ENCODE measurements at places on chromosomes 1 and 21.

GRCh38 chr1:17310068-17310640 lies 2.2 kb downstream of the PADI4 start:
- no peak for DNase-seq

DNA sequence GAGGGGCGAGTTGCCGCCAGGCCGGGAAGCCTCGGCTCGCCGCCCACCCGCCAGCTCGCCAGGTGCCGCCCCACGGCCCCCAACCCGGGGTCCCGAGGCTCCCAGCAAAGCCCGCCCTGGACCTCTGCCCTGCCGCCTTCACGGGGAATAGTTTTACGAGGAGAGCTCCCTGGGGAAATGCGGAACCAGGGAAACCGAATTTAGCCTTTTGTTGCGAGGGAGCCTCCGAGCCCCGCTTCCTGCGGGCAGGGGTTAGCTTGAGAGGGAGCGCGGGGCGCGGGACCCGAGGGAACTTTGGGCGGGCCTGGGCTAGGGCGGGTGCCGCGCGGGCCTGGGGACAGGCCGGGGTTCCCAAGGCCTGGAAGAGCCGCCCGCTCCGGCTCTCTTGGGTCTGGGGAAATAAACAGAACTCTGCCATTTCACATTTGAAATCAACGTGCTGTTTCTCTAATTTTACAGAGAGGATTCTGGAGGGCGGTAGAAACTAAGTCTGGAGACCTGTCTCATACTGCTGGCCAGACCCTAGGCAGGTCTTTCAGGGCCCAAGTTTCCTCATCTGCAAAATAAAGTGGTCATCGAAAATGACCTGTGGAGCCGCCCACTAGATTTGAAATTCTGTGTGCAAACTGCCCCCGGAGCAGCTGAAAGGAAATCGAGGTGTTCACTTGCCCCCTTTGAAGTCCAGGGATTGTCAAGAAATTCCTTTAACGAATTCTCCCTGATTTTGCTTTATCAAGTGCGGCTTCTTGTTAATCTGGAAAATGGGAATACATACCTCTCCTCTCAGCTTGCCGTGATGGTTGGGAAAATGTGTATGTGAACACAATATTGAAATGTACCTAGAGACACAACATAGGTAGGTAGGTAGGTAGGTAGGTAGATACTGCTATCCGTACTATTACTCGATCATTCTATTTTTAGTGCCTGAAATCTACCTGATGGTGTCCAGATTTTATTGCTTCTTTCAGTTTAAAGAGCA lies 749 bp upstream of the GLUL start:
- no peak for DNase-seq

DNA sequence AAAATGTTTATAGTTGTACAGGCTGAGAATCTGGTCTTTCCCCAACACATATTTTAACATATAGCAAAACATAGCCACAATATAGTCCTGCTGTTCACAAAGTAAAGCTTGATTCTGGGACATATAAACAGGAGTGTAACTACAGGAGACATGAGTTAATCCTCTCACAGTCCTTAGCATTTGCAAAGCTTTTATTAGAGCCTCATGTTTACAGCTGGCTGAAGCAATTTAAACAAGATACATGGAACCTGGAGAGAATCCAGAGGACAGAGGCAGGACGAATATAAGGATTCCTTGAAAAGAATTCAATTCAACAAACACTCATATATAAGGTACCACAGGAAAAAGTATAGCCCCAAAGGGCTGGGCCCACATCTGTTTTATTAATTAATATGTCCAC lies 163.4 kb downstream of the ADGRL4 start:
- DNase-seq: no peak

- DNase-seq: peak; percentile 88
Observed at GRCh38 chr1:68173936-68174737, 58.2 kb downstream of the WLS start.

DNA sequence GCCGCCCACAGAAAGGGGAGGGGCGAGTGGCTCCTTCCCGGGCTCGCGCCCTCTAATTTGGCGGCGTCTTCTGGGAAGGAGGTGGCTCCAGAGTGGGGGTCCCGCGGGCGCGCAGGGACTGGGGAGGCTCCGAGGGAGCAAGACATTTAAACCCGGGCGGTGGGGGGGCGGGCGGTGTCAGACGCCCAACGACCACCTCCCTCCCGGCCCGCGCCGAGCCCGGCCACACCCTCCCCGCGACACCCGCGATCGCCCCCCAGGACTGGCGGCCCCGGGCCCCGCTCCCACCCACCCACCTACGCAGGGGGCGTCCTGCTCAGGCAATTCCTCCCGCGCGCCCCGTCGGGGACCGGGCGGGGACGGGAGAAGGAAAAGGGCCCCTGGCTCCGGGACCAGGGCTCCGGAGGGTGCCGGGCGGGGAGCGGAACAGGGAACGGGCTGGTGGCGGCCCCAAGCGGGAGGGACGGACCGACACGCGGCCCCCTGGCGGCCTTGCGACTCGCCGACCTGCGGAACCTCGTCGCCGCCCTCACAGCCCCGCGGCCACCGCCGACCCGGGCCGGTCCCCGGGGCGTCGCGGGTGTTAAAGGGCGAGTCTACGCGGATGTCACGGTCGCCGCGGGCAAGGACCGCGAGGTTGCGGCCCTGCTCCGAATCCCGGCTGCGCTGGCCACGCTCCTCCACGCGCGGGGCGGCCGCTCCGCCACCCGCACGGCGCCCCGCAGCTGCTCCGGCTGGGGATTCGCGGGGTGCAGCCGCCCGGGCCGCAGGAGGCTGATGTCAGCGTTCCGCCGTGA lies 94.0 kb upstream of the FMN2 start:
- DNase-seq: no peak

GRCh38 chr1:20194757-20195461 lies 8.6 kb upstream of the PLA2G2C start:
- DNase-seq: no peak

DNA sequence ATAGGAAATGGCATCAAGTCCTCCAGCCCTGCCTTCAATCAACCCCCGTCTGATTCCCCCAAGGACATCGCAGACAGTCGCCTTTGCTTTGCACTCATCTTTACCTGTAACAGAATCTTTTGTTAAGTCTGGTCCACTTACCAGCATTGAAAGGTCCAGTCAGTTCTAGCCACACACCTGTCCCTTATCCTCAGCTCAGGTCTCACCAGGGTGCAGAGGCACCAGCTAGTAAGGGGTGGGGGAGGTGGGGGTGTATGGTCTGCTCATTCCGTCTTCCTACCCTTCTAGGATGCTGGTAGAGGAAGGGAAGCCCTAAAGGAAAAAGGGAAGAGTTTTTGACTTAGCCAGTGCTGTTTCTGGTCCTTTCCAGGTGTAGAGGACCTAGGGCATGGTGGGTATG lies 427.7 kb downstream of the MATN1 start:
- DNase-seq: no peak

DNA sequence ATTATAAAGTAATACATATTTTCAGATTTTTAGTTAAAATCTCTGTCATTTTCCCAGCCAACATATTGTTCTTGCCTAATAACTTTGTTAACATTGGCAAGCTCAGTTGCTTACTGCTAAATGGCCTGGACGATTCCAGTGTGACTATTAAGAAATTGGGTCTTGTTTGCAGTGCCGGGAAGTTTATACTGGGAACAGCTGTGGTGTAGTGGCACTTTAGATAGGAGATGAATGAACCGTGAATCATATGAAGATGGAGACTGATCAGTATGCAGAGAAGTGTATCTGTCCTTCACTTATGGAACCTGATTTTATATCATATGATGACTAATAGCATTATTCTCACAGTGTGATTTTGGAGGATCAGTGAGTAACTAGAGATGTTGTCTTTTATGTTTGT lies 3.3 kb downstream of the CHRM3 start:
- DNase-seq: no peak

DNA sequence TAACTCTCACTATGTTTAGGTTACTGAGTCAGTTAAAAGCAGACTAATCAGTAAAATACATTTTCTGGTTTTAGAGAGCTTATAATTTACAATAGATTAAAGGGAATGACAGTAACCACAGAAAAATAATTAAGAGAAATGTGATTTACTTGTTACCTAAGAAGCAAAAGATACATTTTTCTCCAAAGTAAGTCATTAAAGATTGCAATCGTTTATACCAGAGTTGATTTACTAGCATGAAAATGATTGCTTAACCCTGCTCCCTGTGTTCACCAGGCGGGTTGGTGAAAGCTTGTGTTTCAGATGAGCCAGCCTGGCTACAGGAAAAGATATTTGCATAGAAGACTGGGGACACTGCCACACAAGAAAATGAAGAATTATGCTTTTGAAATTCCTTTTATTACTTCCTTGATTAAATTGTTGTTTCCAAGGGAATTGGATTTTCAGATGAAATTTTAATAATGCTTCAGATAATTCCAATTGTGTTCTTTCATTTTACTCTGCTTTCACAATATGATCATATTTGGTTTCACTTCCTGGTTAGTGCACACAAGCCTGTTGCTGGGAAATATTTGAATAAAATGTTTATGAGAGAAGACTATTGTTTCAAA lies 27.9 kb downstream of the LRRC8B start:
- DNase-seq: no peak

- no peak for DNase-seq
Observed at GRCh38 chr1:6108937-6109614, 63.4 kb downstream of the KCNAB2 start.

- no peak for DNase-seq
Observed at GRCh38 chr21:23162198-23162946, 2164.2 kb downstream of the NCAM2 start.

- DNase-seq: no peak
Observed at GRCh38 chr1:205774198-205775014, 876 bp downstream of the RAB29 start.

DNA sequence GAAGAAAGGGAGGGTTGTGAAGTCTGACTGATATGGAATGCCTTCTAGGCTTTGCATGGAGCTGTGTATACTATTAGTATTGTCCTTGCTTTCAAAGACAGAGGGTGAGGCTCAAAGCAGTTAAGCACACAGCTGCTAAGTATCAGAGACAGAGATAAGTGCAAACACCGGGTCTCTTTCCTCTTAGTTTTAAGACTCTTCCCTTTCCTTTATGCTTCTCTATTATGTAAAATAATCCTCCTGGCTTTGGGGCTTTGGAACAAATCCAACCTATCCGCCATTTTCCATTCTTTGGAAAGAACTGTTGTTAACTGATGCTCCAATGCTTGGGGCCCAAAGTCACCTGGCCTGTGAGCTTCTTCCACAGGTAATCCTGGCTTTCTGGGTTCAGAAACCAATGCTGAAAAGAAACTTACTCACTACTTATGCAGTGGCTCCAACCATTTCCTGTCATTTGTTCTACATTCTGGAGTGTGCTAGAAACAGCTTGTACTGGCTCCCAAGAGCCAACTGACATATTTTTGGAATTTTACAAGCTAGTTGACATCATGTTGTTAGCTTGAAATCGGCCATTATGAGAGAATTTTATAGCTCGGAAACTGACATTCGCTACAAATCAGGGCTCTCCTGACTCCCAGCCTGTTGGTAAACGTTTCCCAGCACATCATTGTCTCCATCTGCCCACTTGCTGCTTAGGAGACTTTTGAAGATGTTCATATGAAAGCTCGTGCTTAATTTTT lies 67.5 kb downstream of the DNTTIP2 start:
- DNase-seq: no peak

DNA sequence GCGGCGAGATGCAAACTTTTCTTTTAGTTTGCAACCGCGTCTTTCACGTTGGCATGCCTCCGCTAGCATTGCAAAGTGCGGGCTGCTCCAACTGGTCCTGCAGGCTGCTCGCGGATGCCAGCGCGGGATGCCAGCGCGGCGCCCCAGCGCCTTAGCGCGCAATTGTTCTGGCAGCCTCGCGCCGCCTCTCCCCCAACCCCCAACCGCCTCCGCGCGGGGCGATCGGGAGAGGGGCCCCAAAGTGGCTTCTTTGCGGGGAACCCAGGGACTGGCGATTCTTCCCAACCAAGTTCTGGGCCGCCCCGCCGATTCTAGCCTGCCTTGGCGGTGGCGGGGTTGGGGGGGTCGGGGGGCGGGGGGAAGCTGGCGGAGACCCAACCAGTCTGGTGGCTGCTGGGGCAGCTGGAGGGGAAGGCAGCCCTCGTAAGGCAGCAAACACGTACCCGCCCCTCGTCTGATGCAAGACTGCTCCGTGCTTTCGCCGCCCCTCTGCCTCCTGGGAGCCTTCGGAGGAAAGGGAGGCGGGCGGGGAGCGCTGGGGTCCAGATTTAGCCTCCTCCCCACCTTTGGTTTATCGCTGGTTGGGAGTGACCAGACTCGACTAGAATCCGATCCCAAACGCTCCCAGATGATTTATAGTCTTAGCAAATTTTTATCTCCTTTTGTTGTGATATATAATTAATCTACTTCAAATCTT lies 756 bp downstream of the PHGDH start:
- DNase-seq: peak; percentile 75

GRCh38 chr1:5771788-5772187 lies 220.4 kb downstream of the NPHP4 start:
- DNase-seq: no peak

DNA sequence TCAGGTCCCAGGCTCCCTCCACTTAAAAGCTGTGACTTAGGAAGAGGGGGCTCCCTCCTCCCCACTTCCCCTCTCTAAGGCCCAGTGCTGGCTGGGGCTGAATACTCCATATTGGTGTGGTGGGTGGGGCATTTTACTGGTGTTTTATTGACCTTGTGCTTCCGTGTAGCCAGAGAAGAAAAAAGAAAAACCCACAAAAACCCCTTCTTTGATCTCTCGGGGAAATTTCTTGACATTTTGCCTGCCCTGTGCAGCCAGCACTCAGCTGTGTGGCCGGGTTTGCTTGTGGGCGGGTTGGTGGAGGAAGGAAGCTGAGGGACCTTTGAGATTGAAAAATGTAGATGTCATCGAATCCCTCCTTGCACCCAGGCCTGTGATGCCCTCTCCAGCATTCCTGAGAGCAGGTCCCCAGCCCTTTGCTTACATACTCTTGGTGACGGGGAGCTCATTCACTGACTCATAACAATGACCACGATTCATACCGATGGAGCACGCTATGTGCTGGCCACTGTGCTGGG lies 24.8 kb downstream of the TNFRSF8 start:
- no peak for DNase-seq

DNA sequence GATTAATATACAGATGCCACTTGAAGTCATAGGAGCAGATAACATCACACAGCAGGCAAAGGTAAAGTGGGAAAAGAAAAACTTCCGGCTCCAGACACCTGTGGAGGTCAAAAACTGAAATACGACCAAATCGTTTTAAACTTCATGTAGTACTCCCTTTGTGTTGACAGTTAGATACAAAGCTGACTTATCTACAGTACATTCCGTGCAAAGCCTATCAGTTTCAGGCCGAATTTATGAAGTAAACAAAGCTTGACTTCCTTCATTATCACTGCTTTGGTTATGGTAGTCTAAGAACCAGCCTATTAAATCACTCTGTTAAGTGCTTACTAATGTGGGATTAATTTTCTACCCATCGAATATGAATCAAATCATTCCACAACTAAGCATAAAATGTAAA lies 156.3 kb downstream of the SMYD3 start:
- no peak for DNase-seq

All from AG04449 (cell line).